ENCODE measurements at places on chromosomes 1 and 21. TPM values are rescaled to one million over a fixed set of nuclear protein-coding genes. Genes with fewer than 3 reads are reported as not detected.

Gene TTC24
- not detected for total RNA-seq

Gene USF1
- 95.7 TPM for total RNA-seq

Gene ARMH1
- total RNA-seq = not detected

Gene PRELP
- total RNA-seq = not detected

GRCh38 chr1:119034359-119034758 is 46.2 kb upstream of the TBX15 start:
- no peak for DNase-seq

DNA sequence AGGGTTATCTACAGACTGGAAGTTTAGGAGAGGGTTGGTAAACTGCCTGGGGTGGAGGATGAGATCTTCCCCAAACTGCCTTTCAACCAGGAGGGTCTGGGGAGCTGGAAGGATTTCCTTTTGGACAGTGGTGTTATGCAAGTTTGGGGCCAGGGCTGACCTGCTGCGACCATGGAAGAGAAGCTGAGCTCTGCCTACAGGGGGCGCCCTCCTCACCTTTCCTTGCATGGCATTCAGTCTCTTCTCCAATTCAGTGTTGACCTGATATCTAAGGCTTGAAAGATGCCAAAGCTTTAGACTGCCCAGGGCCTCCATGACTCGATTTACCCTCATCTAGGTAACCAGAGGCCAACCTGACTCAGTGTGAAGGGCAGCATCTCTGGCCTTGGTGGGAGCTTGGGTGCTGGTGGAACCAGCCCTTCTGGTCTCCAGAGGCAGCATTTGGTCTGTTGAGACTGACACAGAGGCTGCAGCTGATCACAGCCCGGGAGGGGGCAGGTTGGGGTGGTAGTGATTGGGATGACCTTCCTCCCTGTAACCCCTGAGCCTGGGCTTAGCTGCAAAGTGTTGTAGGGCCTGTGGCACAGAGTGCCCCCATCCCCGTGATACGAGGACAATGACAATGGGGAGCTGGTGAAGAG is 170.0 kb downstream of the GRIK3 start:
- no peak for DNase-seq

DNA sequence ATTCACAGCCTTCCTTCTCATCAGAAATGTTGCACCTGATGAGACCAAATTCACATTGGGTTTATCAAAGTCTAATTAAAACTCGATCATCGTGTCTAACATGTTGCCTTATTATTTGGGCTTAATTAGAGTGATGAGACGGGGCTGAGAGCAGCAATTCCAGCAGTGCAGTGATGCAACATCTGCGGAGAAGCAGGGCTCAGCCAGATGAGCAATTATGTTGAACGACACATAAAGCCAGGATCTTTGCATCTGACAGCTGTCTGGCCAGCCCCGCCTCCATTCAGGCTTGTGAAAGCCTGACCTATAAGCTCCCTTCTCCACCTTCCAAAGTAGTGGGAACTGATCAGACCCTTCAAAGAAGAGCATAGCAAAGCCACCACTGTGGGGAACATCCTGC is 109.8 kb downstream of the C1orf94 start:
- no peak for DNase-seq

- DNase-seq = no peak
Observed at GRCh38 chr1:246156847-246157246, 350.2 kb downstream of the SMYD3 start.

GRCh38 chr1:70467531-70467930 is 56.5 kb downstream of the CTH start:
- DNase-seq = no peak

- DNase-seq = no peak
Observed at GRCh38 chr1:40971966-40972365, 7.5 kb upstream of the CTPS1 start.

DNA sequence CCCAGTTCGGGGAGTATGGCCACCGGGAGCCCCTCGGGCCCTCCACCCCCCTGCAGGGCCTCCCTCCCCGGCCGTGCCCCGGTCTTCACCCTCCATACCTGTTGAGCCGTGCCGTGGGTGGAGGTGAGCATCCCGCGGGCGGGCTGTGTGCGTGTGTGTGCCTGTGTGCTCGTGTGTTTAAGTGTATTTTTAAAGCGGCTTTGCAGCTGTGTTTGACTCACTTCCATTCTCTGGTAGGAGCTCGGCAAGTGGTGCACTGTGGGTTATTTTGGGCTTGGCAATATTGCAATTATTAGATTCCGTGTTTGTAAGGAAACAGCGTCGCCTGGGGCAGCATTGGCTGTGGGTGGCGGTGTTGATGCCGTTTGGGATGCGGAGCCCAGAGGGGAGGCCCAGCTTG is 20.3 kb upstream of the PLCH2 start:
- DNase-seq = no peak

DNA sequence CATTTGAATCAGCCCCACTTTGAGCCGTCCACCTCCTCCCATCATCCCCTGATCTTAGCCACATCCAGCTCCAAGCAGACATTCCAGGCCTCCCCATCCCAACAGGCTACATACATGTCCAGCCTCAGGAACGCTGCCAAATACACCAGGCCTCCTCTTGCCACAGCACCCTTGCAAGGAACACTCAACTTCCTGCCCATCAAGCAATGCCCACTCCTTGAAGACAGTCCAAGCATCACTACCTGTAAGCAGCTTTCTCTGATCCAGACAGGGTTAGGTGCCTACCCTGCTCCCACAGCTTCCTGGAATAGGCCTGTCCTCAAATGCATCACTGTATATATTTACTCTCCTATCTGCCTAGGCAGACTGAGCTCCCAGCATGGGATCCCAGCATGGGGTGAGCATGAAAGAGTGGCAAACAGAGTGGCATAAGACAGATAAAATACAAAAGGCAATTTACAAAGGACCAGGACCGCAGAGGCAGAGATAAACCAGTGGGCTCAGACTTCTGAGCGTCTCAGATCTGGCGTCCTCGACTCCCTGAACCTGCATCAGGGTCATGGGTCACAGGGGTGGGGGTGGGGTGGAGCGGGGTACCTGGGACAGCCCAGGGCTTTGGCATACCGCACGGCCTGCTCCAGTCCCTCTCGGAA is 816 bp downstream of the HYI start:
- no peak for DNase-seq

GRCh38 chr1:53605181-53605580 is 133.8 kb downstream of the GLIS1 start:
- DNase-seq = no peak

DNA sequence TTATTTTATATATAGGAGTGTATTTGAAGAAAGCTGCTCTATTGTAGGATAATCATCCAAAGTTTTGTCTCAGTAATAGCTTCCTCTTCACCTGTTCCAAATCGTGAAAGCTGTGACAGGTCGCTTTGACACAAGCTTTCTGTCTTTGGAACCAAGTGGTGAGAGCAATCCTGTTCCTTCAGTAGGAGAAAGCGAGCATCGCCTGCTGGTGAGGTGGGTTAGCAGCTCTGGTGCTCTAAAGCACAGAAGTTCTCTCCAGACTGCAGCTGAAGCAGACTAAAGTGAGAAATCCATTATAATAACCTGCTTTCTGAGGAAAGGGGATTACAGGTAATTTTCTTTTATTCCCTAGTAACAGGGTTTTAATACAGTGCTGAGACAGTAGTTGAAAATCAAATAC is 803.8 kb downstream of the ADGRL2 start:
- DNase-seq = no peak

- DNase-seq = no peak
Observed at GRCh38 chr21:43884012-43884860, 19.2 kb downstream of the AGPAT3 start.

- DNase-seq = no peak
Observed at GRCh38 chr1:206065547-206066145, 12.7 kb downstream of the RHEX start.

GRCh38 chr1:90940746-90941145 is 81.1 kb downstream of the ZNF644 start:
- no peak for DNase-seq
